Motor neuron (in vitro differentiated cells): ENCODE measurements at places on chromosomes 6 and 20. TPM values are rescaled to one million over a fixed set of nuclear protein-coding genes. Genes with fewer than 3 reads are reported as not detected.
A peak's percentile ranks its signal among the peaks of the same experiment; 100 is the strongest.

DNA sequence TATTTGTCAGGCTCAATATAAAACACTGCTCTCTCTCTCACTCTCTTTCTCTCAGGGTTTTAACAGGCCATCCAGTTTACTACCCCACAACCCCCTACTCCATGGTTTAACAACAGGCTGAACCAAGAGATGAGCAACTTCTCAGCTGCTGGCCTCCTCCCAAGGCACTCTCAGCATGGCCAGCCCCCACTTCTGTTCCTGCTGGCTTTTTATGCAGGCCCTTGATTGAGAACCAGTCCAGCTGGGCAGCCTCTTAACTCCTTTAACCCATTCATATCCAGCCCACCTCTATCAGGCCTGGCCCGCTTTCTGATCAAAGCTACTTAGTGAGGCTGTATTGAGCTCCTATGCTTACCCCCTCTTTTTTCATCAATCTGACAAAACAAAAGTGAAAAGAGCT lies 346.8 kb upstream of the POU3F2 start:
- ATAC-seq, result peak; percentile 32

GRCh38 chr6:164163239-164163638 lies 748.7 kb downstream of the QKI start:
- ATAC-seq, result no peak

DNA sequence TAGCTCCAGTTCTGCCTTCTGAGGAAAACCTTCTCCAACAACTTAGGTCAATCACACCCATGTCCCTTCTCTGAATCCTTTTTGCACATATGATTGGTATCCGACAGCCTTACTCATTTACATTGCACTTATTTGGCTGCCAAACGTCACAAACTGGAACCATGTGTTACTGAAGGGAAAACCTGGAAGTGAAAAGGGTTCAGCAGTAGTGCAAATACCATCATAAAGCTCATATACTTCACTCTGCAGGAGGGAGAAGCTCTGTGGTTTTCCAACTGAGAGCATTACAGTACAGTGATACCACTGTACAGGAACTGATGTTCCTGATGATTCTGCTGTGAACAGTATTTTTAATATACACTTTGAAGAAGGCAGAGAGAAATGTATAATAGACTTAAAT lies 87.8 kb downstream of the SLC16A10 start:
- no peak for ATAC-seq

- peak; percentile 62 for ATAC-seq
These were observed 243.5 kb downstream of the GMPR start for GRCh38 chr6:16481697-16482399.

FAM83D gene
- 2.8 and 3.2 TPM in 2 replicates for total RNA-seq

SLC16A10 gene
- total RNA-seq, result 0.20 and 0.38 TPM in 2 replicates

GRCh38 chr20:50848341-50848808 lies 53.5 kb downstream of the BCAS4 start:
- peak; percentile 50 for ATAC-seq

SPTLC3 gene
- total RNA-seq, result 0.04 and 0.91 TPM in 2 replicates

GRCh38 chr20:3181270-3181669 lies 7.9 kb upstream of the LZTS3 start:
- no peak for ATAC-seq
